ENCODE measurements at places on chromosomes 11 and 22.

DNA sequence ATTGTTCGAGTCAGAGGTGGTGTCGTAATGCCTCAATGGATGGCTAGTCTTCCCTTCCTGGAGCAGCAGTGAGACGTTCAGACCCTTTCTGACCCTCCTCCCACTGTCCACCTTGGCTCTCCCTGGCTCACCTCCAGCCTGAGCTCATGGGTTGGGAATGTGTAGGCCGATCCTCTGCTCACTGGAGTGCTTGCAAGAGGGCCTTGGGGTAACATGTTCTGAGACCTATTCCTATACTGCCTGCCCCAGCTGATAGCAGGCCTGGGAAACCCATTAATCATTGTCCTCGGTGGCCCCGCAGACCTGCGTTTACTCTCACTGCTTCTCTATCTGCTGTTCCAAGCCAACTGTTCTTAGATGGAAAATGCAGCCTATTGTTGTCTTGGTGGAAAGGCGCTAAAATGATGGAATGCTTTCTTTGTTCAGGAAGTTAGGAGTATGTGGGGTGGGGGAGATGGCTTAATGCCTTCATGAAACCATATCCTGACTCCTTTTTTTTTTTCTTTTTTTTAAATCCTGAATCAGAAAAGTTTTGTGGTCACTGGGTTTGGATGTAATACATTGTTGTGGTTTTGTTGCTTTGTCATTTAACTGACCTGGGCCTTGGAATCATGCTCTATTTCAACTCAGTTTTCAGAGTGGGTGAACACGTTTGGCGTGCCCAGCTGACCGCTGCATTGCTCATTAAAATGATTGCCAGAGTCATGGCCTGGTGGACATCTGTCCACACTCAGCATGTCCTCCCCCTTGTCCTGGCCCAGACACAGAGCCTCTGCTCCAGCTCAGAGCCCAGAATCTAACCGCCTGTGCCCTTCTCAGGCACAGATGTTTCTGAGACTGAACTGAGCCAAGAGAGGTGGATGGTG lies 72.5 kb downstream of the MICAL2 start:
- no peak for DNase-seq

DNA sequence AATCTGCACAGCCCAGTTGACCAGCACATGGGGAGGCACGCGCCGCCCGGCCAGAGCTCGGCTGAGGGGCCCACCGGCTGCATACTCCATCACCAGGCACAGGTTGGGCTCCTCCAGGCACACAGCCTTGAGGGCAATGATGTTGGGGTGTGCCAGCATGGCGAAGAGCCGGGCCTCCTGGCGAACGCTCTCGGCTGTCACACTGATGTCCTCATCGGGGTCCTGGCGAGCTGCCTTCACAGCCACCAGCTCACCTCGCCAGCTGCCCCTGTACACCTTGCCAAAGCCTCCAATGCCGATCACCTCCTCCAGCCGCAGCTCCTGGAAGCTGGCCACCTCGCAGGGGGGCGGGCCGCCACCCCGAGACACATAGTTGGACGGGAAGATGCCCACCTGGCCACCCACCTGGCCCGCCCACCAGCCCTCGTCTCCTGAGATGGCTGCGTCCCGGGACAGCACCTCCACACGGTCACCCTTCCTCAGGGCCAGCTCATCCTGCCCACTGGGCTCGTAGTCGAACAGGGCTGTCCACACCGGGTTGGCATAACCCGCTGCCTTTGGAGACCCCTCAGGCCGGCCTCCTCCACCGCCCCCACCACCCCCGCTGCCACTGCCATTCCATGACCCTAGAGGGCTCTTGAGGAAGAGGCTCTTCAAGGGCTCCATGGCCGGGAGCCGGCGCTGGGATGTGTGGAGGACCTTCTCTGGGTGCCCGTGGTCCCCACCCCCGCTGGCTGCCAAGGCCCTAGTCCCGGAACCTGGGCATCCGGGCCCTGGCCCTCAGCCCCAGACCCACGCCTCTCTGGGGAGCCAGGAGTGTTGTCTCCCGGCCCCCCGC lies 711 bp downstream of the MAP3K11 start:
- no peak for DNase-seq

DNA sequence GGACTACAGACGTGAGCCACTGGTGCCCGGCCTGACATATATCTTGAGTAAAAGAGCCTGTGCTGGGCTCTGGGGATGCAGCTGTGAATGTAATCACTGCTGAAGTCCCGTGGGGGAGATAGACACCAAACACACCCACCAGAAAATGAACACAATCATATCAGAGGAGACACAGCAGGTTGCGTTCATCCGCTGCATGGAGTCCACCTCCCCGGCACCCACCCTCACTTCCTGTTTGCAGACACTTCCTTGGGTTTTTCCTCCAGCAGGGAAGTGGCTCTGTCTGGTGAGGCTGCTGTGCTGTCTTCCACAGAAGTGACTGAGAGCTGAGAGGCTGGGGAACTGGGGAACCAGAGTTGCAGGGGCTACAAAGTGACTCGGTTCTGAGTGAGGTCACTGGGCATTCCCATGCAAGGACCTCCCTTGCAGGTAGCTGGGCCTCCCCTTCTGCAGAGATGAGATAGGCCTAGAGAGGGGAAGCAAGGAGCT lies 7.2 kb downstream of the MICALL1 start:
- DNase-seq, result no peak

- no peak for DNase-seq
These were observed 20.2 kb upstream of the ST14 start for GRCh38 chr11:130139401-130139800.

DNA sequence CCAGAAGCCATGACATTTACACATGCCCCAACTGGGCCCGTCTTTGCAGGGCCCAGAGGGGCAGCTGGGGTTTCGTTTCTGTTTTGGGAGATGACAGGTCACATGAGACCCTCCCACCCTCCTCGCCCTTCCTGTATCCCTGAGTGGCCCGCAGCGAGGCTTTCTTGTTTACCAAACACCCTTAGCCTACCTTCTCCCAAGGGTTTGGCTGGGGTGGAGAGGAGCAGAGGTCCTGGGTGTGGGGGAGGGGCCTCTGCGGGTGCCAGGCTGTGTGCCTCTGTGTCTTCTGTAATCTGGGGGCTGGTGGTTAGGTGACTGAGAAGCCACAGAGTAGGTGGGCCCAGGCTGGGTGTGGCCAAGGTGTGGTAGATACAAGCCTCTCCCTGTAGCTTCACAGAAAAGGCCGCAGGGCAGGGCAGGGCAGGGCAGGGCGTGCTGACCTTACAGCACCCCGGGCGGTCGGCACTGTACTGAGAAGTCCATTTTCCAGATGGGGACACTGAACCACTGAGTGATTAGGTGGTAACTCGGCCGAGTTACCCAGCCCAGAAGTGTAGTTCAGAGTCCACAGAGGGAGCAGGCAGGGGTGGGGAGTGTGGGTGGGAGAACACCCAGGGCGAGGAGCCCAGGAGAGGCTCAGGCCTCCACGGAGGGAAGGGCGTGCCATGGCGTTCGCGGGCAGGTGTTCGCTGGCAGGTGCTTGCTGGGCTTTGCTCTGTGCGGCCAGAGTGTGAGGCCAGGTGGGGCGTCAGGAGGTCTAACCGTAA lies 8.7 kb downstream of the PRR5 start:
- DNase-seq, result no peak

GRCh38 chr11:17651061-17651460 lies 68.3 kb upstream of the MYOD1 start:
- no peak for DNase-seq

DNA sequence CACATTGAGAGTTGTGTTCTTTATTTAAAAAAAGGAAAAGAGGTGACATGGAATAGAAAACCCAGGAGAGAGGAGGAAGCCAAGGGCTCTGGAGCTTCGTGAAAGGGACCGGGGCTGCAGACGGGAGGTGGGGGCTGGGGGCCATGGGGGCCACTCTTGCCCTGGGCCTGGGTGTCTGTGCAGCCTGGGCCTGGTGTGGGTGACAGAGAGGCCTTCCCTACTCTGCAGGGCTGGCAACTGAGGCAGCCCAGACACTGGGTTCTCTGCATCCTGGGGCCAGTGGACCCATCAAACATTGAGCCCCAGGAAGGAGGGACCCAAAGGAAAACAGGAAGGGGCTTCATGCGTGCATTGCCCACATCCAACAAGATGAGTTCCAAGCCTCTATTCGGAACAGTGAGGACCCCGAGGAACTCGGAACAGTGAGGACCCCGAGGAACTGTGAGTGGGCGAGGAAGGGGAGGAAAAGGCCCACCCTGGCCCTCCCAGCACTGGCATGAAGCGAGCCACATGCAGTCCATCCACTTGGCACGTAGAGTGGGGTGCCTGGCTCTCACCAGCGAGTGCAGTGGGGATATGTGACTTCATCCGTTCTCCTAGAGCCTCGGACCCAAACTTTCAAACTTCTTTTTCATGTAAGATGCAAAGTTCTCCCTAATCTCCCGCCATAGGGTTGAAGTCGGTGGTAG lies 1121.6 kb downstream of the BRD1 start:
- no peak for DNase-seq

GRCh38 chr22:27084130-27084529 lies 426.7 kb downstream of the MIAT start:
- no peak for DNase-seq

- peak; percentile 93 for DNase-seq
These were observed 10.8 kb upstream of the LDHA start for GRCh38 chr11:18383388-18384156.

DNA sequence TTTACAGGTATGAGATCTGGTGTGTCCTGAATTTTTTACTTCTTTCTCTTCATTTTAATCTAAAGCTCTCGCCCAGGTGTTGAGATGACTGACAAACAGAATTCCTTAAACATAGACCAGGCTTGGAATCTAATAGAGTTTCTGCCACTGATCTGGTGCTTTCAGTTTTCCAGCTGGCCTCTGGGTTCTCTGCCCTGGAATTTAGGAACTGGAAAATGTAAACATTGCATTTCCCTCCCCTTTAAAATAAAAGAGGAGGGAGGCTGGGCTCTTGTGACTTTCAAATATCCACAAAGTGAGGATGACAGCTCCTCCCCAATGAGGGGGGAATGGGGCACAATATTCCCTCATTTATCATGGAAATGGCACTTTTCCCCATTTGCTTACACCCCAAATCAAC lies 5.0 kb downstream of the PAMR1 start:
- no peak for DNase-seq

- no peak for DNase-seq
These were observed 75.6 kb downstream of the BRD1 start for GRCh38 chr22:49751966-49752597.

GRCh38 chr11:122170815-122171475 lies 54.9 kb upstream of the BLID start:
- no peak for DNase-seq

- no peak for DNase-seq
These were observed 10.5 kb upstream of the TH start for GRCh38 chr11:2182075-2182474.

DNA sequence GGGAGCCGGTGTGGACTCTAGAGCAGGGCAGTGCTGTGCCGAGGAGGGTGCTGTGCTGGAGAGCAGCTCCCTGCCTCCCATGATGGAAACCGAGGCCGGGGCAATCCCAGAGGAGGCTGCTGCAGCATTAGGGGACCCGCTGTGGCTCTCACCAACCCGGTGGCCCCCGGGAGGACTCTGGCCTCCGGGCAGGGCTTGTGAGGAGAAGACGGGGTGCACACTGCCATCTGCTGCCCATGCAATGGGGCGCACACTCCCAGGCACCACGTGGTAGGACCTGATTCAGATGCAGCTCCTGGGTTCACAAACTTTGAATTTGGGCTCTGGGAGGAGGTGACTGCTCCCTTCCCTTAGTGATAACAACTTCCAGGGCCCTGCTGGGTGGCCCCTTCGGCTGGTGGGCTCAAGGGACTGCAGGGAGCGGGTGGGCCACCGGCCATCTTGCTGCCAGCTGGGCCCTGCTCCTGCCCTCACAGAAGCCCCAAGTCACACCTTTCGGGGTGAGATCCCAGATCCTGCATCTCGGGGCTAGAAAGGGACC lies 93.8 kb upstream of the FGF3 start:
- DNase-seq, result no peak
